ENCODE measurements at places on chromosomes 16 and 17. TPM values are rescaled to one million over a fixed set of nuclear protein-coding genes. Genes with fewer than 3 reads are reported as not detected.

GRCh38 chr17:17513626-17514025 is 17.4 kb upstream of the RASD1 start:
- no peaks in the 10 kb centered on the region for H3K36me3 ChIP-seq
- H3K4me1 ChIP-seq: no peaks in the 10 kb centered on the region
- no peaks in the 10 kb centered on the region for H3K27me3 ChIP-seq
- no peak overlapping the region for H3K4me3 ChIP-seq
- no peak overlapping the region for H3K27ac ChIP-seq

GRCh38 chr17:427327-427726 is 74.7 kb upstream of the RPH3AL start:
- H3K36me3 ChIP-seq: no peaks in the 10 kb centered on the region
- no peaks in the 10 kb centered on the region for H3K4me1 ChIP-seq
- H3K27me3 ChIP-seq: no peaks in the 10 kb centered on the region
- H3K27ac ChIP-seq: no peak overlapping the region
- DNase-seq: no peak

GRCh38 chr16:4882633-4883285 is 35.5 kb downstream of the UBN1 start:
- no peak overlapping the region for H3K4me3 ChIP-seq
- no peak overlapping the region for H3K27ac ChIP-seq
- H3K27me3 ChIP-seq: no peaks in the 10 kb centered on the region
- peaks cover 54% of the 10 kb centered on the region for H3K36me3 ChIP-seq
- H3K4me1 ChIP-seq: no peaks in the 10 kb centered on the region

GRCh38 chr17:14019186-14019956 is 49.9 kb upstream of the COX10 start:
- peaks cover 9% of the 10 kb centered on the region for H3K4me1 ChIP-seq
- H3K4me3 ChIP-seq: no peak overlapping the region
- no peak overlapping the region for H3K27ac ChIP-seq
- H3K36me3 ChIP-seq: no peaks in the 10 kb centered on the region

The DNAI2 gene
- total RNA-seq: 8.4 TPM
